ENCODE measurements at places on chromosomes 16 and 17.

GRCh38 chr17:64001763-64002529, 3.8 kb downstream of the PRR29 start:
- no peak for DNase-seq

GRCh38 chr16:84220851-84221250, 19.0 kb downstream of the KCNG4 start:
- no peak for DNase-seq

GRCh38 chr16:83946781-83947566, 6.1 kb upstream of the OSGIN1 start:
- no peak for DNase-seq

GRCh38 chr17:36913132-36913531, 24.1 kb upstream of the LHX1 start:
- DNase-seq = no peak

- no peak for DNase-seq
Observed at GRCh38 chr17:8822401-8823035, 23.4 kb upstream of the MFSD6L start.

DNA sequence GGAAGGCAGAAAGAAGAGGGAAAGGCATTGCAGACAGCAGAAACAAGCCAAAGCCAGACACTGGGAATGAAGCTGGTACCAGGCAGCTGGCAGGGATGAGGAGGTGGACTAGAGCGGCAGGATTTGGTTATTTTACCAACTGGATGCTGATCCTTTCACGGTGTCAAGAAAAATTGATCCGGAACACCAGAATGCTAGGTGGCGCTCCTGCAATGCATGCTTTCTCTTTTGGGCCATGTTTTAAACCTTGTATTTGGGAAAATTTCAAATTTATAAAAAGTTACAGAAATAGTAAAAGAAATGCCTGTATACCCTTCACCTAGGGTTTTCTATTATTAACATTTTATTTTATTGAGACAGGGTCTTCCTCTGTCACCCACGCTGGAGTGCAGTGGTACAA, 224.7 kb downstream of the SOX9 start:
- no peak for DNase-seq

GRCh38 chr16:55494994-55495421, 13.9 kb upstream of the LPCAT2 start:
- DNase-seq = no peak

DNA sequence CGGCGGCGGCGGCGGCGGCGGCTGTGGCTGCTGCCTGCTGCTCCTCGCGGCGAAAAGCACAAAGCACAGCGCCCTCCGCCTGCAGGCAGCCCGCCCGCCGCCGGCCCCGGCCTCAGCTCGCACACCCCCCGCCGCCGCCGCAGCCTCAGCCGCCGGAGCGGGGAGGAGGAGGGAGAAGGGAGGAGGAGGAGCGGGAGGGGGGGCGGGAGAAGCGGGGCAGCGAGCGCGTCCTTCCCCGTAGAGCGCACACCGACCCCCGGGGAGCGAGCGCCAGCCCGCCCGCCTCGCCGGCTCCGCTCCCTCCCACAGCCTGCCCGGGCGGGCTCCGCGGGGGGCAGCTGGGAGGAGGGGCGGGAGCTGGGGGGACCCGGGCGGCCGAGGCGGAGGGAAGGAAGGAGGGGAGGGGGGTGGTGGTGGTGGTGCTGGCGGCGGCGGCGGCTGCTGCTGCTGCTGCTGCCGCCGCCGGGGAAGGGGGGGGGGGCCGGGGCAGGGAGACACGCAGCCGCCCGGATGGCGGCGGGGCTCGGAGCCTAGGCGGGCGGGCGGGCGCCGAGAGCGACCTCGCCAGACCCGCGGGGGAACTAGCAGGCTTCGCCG, at the start of gene UBTF:
Gene UBTF, minus strand, starts transcription at position 60 of the 597 bp plus-strand sequence. CDS start 1,446 bp downstream, outside the sequence.
- DNase-seq = peak; percentile 80

All from activated CD4-positive, alpha-beta T cell treated with anti-CD3 and anti-CD28 coated beads for 36 hours (primary cell).